ENCODE measurements at places on chromosomes 11 and 22. TPM values are rescaled to one million over a fixed set of nuclear protein-coding genes. Genes with fewer than 3 reads are reported as not detected.

GRCh38 chr11:129045150-129045549 is 102.5 kb upstream of the TP53AIP1 start:
- DNase-seq = no peak
- no peaks in the 10 kb centered on the region for H3K36me3 ChIP-seq
- H3K27ac ChIP-seq = no peak overlapping the region
- H3K4me1 ChIP-seq = no peaks in the 10 kb centered on the region

DNA sequence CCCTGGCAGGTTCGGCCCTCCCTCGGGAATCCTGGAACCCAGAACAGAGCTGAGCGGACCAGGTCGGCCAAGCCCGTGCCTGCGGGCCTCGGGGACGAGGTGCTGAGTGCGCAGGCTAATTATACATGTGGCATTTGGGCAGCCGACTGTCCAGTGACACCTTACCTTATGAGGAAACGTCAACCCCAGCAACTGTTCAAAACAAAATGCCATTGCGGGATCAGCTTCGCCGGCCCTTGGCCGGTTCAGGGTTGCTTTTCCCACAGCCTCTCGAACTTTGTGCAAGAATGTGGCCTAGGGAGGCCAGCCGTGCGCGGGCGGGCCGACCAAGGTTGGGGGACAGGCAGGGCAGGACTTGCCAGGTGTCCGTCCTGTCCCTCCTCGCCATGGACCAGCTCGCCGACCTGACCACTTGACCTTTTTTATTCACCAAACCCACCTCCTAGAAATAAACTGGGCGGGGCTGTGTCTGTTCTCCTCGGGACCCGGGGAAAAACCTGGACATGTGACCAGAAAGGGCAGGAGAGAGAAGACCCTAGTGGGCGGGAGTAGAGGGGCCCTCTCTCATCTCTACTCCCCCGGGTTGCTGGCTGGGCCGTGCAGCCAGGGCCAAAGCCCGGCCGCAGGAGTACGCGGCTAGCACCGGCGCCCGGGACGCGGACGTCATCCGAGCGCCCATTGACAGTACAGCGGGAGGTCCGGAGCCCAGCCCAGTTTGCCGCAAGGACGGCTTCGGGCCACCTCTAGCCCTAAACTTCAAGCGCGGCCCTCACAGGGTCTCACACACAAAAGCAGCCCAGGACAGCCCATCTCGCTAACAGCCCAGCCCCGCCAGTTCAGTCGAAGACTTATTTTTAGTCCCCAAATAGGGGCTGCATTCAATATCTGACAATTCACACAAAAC is 134.3 kb upstream of the C11orf58 start:
- peak; percentile 56 for DNase-seq
- no peaks in the 10 kb centered on the region for H3K4me1 ChIP-seq
- no peaks in the 10 kb centered on the region for H3K27me3 ChIP-seq
- no peaks in the 10 kb centered on the region for H3K36me3 ChIP-seq
- peak overlapping the region; percentile 48 for H3K4me3 ChIP-seq

- no peak overlapping the region for H3K4me3 ChIP-seq
- peaks cover 4% of the 10 kb centered on the region for H3K4me1 ChIP-seq
- H3K27me3 ChIP-seq = no peaks in the 10 kb centered on the region
- peak overlapping the region; percentile 2 for H3K27ac ChIP-seq
- DNase-seq = no peak
- H3K36me3 ChIP-seq = no peaks in the 10 kb centered on the region
Observed at GRCh38 chr11:96257972-96258934, 84.7 kb downstream of the MAML2 start.

MRGPRE gene
- total RNA-seq = not detected

CARNS1 gene
- 9.3 TPM for total RNA-seq

CNGA4 gene
- total RNA-seq = 0.33 TPM

DNA sequence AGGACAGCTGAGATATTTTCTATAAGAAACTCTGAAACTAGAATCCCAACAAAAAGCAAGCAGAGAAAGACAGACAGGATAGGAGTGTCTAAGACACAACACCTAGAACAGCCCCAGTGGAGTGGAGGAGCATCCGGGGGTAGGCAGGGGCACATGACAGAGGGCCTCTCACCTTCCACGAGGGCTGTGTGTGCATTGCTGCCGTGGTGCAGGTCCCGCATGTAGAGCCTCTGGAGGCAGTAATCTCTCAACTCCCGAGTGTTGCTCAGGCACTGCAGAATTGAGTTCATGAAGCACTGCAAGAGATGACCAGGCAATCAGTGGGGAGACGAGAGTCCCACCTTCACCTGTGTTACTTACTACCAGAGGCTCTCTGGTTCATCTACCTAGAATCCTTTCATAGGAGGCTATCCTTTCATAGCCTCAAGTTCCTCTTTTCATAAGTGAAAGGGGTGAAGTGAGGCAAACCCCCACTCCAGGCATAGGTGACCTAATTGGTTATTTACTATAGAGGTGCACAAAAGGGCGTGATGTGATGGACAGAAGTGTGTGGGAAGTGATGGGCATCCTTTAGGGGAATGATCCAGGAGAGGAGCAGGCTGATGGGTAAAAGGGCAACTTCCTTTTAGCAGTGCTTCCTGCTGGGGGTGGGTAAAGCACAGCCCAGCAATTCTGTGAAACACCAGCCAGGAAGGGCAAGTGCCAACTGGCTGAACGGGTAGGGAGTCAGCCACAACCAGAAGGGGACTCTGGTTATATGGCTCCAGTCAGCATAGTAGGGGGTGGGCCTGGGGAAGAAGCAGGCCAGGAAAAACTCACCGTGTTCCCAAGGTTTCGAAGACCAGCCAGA is 13.1 kb upstream of the MFRP start:
- DNase-seq = peak; percentile 40
- H3K4me3 ChIP-seq = no peak overlapping the region
- no peak overlapping the region for H3K27ac ChIP-seq
- no peaks in the 10 kb centered on the region for H3K27me3 ChIP-seq
- no peaks in the 10 kb centered on the region for H3K4me1 ChIP-seq

DNA sequence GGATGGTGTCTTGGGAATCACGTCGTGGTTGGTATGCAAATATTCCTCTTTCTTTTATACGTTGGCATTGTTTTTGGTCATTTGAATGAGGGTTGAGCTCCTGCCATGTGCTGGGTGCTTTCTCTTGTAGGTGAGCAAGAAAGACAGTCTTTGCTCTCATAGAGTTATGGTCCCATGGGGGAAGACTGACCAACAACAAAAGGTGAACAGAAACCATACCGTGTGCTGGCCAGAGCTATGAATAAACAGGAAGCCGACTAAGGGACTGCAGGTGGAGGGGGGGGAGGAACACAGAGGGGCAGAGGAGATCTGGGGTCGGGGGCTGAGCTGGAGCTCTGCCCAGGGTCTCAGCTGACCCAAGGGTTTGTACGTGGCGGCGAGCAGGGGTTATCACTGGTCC is 245.3 kb downstream of the CTTN start:
- H3K36me3 ChIP-seq = no peaks in the 10 kb centered on the region
- no peak overlapping the region for H3K4me3 ChIP-seq
- H3K27me3 ChIP-seq = no peaks in the 10 kb centered on the region
- H3K27ac ChIP-seq = no peak overlapping the region

C11orf97 gene
- total RNA-seq = not detected

GRCh38 chr11:14861680-14862079 is 30.4 kb downstream of the CYP2R1 start:
- no peak overlapping the region for H3K4me3 ChIP-seq
- DNase-seq = no peak
- no peak overlapping the region for H3K27ac ChIP-seq
- H3K36me3 ChIP-seq = no peaks in the 10 kb centered on the region
- H3K4me1 ChIP-seq = no peaks in the 10 kb centered on the region

DNA sequence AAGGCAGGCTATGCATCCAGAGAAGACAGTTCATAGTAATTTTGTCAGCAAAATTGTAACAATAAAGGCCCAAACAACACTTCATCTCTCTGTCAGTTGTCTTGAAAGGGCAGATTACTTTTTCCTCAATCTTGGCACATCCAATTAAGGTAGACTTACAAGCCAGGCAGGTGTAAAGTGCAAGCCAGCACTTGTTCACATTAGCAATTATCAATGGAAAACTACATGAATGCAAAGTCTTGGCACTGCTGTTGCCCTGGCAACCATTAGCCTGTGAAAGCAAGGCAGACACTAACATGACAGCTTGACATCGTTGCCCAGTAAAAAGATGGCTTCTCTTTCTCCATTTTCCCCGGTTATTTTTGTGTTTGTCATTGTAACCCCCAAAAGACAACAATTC is 677.2 kb upstream of the TENM4 start:
- DNase-seq = no peak
- no peaks in the 10 kb centered on the region for H3K27me3 ChIP-seq
- H3K4me3 ChIP-seq = no peak overlapping the region
- H3K4me1 ChIP-seq = no peaks in the 10 kb centered on the region
- no peaks in the 10 kb centered on the region for H3K36me3 ChIP-seq
- H3K27ac ChIP-seq = no peak overlapping the region

ARHGAP1 gene
- total RNA-seq = 185 TPM

CATSPER1 gene
- 1.0 TPM for total RNA-seq

DNA sequence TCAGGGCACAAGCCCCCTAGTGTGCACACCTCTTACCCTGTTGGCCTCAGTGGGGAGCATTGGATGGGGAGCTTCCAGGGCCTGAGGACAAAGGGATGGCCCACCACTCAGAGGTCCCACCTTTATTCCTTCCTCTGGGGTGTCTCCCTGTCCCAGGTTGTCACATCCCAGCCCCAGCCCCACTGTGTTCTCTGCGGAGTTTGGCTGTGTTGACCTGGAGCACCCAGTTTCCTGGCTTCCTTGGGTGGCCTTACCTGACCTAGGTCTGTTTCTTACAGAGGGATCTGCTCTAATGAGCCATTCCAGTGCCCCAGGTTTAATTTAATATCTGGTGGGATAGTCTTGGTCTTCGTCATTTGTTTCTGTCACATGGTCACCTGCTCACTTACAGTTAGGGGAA is 38.8 kb upstream of the HORMAD2 start:
- no peaks in the 10 kb centered on the region for H3K36me3 ChIP-seq
- no peaks in the 10 kb centered on the region for H3K4me1 ChIP-seq
- H3K4me3 ChIP-seq = no peak overlapping the region
- H3K27ac ChIP-seq = no peak overlapping the region
- no peaks in the 10 kb centered on the region for H3K27me3 ChIP-seq
- DNase-seq = no peak

DNA sequence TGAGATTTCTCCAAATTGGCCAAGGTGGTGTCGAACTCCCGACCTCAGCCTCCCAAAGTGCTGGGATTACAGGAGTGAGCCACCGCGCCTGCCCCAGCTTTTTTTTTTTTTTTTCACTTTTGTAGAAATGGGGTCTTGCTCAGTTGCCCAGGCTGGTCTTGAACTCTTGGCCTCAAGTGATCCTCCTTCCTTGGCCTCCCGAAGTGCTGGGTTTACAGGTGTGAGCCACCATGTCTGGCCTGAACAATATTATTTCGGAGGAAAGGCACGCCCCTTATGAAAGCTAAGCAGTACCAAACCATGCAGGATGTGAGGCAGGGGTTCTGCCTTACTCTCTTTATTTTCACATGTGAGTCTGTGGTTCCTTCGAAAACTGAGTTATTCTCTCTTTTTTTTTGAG is 16.1 kb downstream of the MTCH2 start:
- H3K4me1 ChIP-seq = no peaks in the 10 kb centered on the region
- no peak for DNase-seq
- no peak overlapping the region for H3K4me3 ChIP-seq
- peaks cover 4% of the 10 kb centered on the region for H3K36me3 ChIP-seq
- H3K27me3 ChIP-seq = no peaks in the 10 kb centered on the region
- H3K27ac ChIP-seq = no peak overlapping the region

GRCh38 chr11:96001037-96001436 is 77.1 kb upstream of the MTMR2 start:
- DNase-seq = peak; percentile 91
- H3K36me3 ChIP-seq = no peaks in the 10 kb centered on the region
- H3K4me1 ChIP-seq = peaks cover 4% of the 10 kb centered on the region
- H3K27ac ChIP-seq = no peak overlapping the region
- H3K4me3 ChIP-seq = no peak overlapping the region
- no peaks in the 10 kb centered on the region for H3K27me3 ChIP-seq

OR8J3 gene
- total RNA-seq = not detected

GRCh38 chr22:49107961-49108530 is 719.6 kb downstream of the BRD1 start:
- H3K4me3 ChIP-seq = no peak overlapping the region
- no peaks in the 10 kb centered on the region for H3K4me1 ChIP-seq
- no peak for DNase-seq
- no peak overlapping the region for H3K27ac ChIP-seq
- H3K36me3 ChIP-seq = no peaks in the 10 kb centered on the region

MOV10L1 gene
- 0.10 TPM for total RNA-seq

GRCh38 chr22:43209523-43209890 is 22.6 kb upstream of the TTLL12 start:
- H3K27ac ChIP-seq = no peak overlapping the region
- no peaks in the 10 kb centered on the region for H3K36me3 ChIP-seq
- no peak overlapping the region for H3K4me3 ChIP-seq
- no peaks in the 10 kb centered on the region for H3K27me3 ChIP-seq
- peak; percentile 55 for DNase-seq

- DNase-seq = peak; percentile 84
- H3K4me3 ChIP-seq = peak overlapping the region; percentile 100
- H3K36me3 ChIP-seq = no peaks in the 10 kb centered on the region
- H3K27me3 ChIP-seq = no peaks in the 10 kb centered on the region
Observed at GRCh38 chr11:9264316-9265210, 587 bp downstream of the DENND5A start.

DNA sequence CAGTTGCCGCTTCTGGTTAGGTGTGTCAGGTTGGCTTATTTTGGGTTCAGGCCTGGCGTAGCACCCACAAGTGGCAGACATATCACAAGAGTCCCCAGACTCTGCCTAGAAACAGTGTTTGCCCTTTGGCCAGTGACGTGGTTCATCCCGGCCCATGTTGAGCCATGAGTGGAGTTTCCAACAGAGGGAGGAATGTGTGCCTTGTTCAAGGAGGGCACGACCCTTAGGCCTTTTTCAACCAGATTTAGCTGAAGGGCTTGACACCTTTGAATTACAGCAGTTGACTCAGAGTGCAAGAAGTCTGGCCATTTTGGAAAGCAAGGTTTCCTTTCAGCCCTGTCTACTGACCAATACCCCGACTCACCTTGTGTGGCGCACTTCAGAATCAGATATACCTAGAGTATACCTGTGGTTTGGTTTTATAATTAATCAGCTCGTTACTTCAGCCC is 15.1 kb upstream of the AIFM3 start:
- no peaks in the 10 kb centered on the region for H3K27me3 ChIP-seq
- no peak overlapping the region for H3K27ac ChIP-seq
- H3K4me3 ChIP-seq = no peak overlapping the region
- peak; percentile 42 for DNase-seq
- no peaks in the 10 kb centered on the region for H3K4me1 ChIP-seq

DNA sequence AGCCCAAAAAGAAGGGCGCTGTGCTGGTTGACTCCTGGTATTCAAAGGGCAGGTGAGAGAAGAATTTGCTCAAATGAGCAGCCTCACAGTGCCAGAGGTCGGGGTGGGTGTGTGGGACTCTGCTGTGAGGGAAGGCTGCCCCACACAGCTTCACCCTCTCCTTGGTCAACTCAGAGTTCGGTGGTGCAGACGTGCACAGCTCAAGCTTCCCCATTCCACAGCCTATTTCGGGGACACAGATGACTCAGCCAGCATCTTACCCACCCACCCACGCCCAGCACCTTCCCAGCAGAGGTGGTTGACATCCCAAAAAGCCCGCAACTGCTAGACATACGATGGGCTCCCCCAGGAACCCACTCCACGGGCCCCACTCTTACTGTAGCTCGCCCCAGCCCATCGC is 46.5 kb upstream of the CCND1 start:
- H3K27me3 ChIP-seq = no peaks in the 10 kb centered on the region
- no peaks in the 10 kb centered on the region for H3K4me1 ChIP-seq
- H3K4me3 ChIP-seq = no peak overlapping the region

PRRG4 gene
- total RNA-seq = 2.0 TPM

ANKK1 gene
- total RNA-seq = 0.57 TPM

CASP5 gene
- 0.88 TPM for total RNA-seq

Measured in aorta (tissue), 5 donors.